ENCODE measurements at places on chromosomes 13 and 19. TPM values are rescaled to one million over a fixed set of nuclear protein-coding genes. Genes with fewer than 3 reads are reported as not detected.

DNA sequence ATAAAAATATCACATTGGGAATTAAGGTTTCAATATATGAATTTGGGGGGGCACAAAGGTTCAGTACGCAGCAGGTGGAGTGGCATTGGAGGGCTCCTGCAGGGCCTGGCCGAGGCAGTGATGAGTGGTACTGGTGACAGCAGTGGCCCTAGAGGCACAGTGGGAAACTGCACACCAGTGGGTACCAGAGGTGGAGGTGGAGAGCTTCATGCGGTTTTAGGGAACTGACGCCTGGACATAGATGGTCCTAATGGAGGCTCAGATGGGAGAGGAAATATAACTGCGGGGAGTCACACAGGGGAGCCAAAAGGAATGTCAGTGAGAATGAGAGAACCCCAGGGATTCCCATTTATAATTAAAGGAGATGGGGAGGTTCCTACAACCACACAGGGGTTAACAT, 156.2 kb downstream of the COG6 start:
- H3K36me3 ChIP-seq, result no peaks in the 10 kb centered on the region
- no peak for DNase-seq
- no peak overlapping the region for H3K4me3 ChIP-seq
- H3K27me3 ChIP-seq, result no peaks in the 10 kb centered on the region
- no peaks in the 10 kb centered on the region for H3K4me1 ChIP-seq

- no peak overlapping the region for H3K4me3 ChIP-seq
- H3K4me1 ChIP-seq, result peaks cover 32% of the 10 kb centered on the region
- H3K36me3 ChIP-seq, result no peaks in the 10 kb centered on the region
- DNase-seq, result peak; percentile 57
- H3K27ac ChIP-seq, result peak overlapping the region; percentile 42
Measured at GRCh38 chr19:8224394-8225145, 15.4 kb downstream of the CERS4 start.

JAK3 gene
- 1.7 TPM for total RNA-seq

- H3K4me3 ChIP-seq, result no peak overlapping the region
- no peaks in the 10 kb centered on the region for H3K36me3 ChIP-seq
- H3K27me3 ChIP-seq, result no peaks in the 10 kb centered on the region
- DNase-seq, result no peak
- no peak overlapping the region for H3K27ac ChIP-seq
- no peaks in the 10 kb centered on the region for H3K4me1 ChIP-seq
Measured at GRCh38 chr13:93788456-93788855, 561.8 kb downstream of the GPC6 start.

ZNF497 gene
- 0.41 TPM for total RNA-seq

DNA sequence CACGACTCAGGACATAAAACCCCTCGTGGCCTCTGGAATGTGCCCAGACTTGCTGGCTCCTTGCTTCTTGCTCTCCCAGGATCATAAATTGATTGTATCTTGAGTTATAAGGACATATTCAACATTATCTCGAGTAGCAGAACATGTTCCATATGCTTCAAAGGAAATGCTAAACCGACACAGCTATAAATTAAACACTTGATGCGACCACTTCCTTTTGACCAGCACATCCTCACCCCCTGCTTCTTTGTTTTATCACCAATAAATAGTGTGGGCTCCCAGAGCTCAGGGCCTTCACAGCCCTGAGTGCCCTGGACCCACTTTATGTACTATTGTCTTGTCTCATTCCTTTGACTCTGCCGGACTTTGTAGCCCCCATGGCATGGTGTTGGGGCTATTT, 157.0 kb upstream of the PABPC3 start:
- H3K4me3 ChIP-seq, result no peak overlapping the region
- H3K36me3 ChIP-seq, result no peaks in the 10 kb centered on the region
- H3K4me1 ChIP-seq, result no peaks in the 10 kb centered on the region
- no peak for DNase-seq
- H3K27me3 ChIP-seq, result no peaks in the 10 kb centered on the region

DNA sequence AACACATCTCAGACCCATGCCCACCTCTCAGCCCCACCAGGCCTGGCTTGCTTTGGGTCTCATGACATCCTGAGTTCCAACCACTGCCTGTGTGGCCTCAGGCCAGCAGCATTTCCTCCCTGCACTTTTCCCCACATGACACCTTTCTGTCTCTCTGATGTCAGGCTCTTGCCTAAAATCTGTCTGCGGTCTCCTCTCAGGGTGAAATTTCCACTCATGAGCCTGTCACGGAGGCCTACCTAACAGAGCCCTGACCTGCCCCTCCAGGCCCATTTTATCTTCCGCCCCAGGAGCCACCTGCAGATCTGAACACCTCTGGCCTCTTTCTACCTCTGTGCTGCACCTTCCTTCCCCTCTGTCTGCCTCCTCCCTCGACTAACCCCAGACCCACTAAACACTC, 93.5 kb downstream of the ZDHHC20 start:
- H3K27ac ChIP-seq, result no peak overlapping the region
- no peak overlapping the region for H3K4me3 ChIP-seq
- H3K36me3 ChIP-seq, result no peaks in the 10 kb centered on the region

DNA sequence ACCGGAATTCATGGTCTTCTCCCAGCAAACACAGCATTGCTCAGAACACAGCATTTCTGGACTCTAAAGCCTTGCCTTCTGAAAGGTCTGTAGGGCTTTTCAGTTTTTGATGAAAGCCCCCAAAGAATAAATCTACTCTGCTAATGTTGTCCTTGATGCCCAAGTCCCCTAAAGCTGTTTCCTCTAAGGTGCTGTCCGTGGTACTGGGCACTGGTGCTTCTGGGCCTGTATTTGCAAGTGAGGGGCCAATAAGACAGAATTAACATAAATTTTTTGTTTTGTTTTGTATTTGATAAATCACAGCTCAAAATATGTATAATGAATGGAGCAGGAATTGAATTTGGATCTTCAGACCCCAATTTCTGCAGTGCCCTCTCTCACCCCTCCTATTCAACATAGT, 12.1 kb upstream of the LGALS13 start:
- no peaks in the 10 kb centered on the region for H3K36me3 ChIP-seq
- no peak for DNase-seq
- H3K4me1 ChIP-seq, result no peaks in the 10 kb centered on the region
- H3K4me3 ChIP-seq, result no peak overlapping the region
- H3K27me3 ChIP-seq, result peaks cover 52% of the 10 kb centered on the region

DNA sequence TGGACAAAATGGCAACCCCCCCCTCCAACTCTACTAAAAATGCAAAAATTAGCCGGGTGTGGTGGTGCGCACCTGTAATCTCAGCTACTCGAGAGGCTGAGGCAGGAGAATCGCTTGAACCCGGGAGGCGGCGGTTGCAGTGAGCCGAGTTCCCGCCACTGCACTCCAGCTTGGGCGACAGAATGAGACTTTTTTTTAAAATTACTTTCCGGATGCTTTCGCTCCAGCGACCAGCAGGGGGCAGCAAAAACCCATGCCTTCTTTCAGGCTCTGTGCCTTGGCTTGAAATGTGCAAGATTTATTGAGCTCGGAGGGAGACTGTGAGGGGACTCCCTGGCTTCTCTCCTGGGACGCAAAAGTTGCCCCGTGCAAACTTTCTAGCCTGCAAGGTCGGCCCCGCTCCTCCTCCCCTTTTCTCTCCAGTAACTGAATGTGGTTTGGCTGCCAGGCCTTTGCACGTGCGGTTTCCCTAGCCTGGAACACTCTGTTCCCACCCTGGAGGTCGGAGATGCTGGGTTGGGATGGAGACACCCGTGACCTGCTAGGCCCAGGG, 61.4 kb upstream of the NFIC start:
- no peak overlapping the region for H3K4me3 ChIP-seq
- no peaks in the 10 kb centered on the region for H3K36me3 ChIP-seq
- no peak overlapping the region for H3K27ac ChIP-seq
- DNase-seq, result peak; percentile 63
- peaks cover 91% of the 10 kb centered on the region for H3K27me3 ChIP-seq

All from left ventricle myocardium inferior (tissue), 1 donor.